IPS-NIHi11 (cell line): ENCODE measurements at places on chromosomes 4 and X.

GRCh38 chrX:10379878-10380277, 223.1 kb downstream of the CLCN4 start:
- no peak for DNase-seq

GRCh38 chrX:56812515-56813105, 83.6 kb downstream of the NBDY start:
- no peak for DNase-seq

DNA sequence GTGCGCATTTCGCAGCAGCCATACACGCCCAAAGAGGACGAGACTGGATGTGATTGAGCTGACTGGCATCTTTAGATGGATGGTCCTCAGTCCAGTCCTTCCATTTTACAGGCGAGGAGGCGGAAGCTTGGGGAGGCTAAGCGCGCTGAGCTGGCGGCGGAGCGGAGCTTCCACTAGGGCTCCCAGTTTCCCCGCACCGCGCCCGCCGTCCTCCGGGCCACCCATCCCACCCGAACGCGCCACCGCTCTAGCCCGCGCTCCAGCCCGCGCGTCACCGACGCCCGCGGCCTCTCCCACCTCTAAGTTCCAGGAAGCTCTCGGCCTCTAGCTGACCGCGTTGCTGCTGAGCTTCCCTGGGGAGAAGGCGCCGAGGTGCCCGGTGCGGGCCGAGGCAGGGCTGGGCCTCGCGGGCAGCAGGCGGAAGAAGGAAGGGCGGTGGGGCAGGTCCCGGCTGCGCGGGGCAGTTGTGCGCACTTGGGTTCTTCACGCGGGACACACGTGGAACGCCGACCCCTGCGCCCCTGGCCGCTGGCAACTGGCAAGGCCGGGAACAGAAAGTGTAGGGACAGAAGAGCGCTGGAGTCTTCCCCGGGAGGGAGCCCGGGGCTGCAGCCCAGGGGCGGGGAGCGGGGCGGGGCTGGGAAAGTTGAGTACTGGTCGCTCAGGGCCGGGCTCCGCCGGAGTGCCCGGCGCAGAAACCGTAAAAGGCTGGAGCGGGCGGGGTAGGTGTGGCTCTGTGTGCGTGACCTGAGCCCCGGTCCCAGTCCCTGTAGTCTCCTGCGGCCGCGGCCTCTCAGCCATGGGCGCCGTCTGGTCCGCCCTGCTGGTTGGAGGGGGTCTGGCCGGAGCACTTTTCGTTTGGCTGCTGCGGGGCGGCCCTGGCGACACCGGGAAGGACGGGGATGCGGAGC, at the start of gene STBD1:
STBD1 (plus strand) TSS at position 763 of the 911 bp plus-strand sequence; CDS start at position 800, 37 bp downstream.
- peak; percentile 90 for DNase-seq

DNA sequence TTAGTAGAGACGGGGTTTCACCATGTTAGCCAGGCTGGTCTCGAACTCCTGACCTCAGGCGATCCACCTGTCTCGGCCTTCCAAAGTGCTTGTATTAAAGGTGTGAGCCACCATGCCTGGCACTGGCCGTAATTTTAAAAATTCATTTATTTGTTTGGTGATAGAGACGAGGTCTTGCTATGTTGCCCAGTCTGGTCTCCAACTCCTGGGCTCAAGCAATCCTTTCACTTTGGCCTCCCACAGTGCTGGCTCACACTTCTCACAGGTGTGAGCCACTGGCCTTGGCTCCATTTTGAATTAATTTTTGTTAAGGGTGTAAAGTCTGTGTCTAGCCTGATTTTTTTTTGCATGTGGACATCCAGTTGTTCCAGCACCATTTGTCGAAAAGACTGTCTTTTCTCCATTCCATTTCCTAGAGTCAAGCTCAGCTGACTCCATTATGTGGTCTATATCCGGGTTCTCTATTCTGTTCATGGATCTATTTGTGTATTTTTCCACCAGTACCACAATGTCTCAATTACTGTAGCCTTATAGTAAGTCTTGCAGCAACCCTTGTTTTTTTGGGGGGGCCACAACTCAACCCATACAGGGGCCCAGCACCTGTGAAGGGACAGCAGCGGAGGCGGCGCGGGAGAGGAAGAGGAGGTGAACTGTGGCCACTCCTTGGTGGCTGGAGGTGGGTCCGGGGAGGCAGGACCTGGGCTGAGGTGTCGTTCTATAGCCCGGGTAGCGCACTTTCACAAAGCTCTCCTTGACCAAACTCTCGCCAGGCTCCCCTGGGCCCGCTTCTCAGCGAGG, 1.5 kb upstream of the NSD2 start:
- no peak for DNase-seq

DNA sequence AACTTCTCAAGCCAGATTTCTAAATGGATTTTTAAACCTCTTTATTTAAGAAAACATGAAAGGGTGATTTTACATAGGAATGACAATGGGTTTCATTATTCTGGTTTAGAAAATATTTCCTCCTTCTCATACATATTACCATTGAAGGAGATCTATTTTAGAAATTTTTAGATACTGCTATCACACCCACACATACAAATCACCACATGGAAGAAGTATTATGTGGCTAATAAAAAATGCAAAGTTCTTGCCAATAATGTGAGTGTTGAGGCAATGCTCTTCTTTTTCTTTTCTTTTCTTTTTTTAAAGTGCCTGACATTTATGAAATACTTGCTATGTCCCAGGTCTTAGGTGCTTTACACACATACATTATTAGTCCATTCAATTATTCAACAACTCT, 6.8 kb downstream of the STAP1 start:
- DNase-seq, result no peak

DNA sequence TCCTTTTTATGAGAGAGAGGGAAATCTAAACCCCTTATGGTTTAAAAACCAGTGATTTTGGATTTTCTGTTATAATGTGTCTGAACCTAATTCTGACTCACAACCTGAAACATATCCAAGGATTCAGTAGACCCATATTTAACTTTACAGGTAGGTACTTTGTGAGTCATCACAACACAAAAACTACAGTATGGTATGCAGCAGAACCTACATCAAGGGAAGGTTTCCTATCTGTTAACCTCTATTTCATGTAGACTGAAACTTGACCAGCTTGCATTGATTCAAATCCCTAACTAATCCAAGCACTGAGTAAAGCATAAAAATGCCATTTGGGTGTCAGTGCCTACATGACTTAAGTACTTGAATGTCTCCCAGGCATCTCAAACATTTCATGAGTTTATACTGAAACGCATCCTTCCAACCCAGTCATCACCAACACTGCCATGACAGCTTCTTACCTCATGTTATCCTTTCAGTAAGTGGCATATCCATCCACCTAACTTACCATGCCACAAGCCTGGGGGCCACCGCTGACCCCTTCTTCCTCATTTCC, 4.3 kb upstream of the ARHGAP10 start:
- no peak for DNase-seq
